Osteoblast (primary cell): ENCODE measurements at places on chromosomes 3 and 15. TPM values are rescaled to one million over a fixed set of nuclear protein-coding genes. Genes with fewer than 3 reads are reported as not detected.

DNA sequence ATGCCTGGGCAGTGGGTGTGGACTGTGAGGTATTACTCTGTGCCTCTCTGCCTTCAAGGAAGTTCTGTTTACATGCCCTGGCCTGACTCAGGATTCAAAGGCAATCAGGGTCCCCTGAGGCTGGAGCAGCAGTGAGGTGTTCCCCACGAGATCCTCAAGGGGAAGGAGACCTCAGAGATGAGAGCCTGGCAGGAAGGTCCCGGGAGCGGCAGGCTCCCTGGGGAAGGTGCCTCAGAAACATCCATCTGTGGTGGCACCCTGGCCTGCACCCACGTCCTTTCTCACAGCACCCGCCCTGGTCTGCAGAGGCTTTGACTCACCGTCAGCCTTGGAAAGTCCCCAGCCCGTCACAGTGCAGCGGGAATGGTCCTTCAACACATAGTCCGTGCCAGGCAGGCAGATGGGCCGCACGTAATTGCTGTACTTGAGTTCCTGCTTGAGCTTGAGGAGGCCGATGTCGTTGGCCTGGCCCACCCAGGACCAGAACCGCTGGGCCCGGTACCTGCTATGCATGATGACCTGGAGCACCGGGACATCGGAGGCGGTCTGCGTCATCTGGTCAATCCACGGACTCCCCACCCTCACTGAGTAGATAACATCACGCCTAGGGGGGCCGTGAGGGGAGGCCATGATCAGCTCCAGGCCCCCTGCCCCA, 3.6 kb downstream of the PRSS50 start:
- no peak overlapping the region for H3K27ac ChIP-seq
- H3K4me3 ChIP-seq: no peak overlapping the region
- no peaks in the 10 kb centered on the region for H3K27me3 ChIP-seq
- DNase-seq: peak; percentile 89

GRCh38 chr3:119295816-119296726, 1.9 kb downstream of the ARHGAP31 start:
- H3K4me3 ChIP-seq: peak overlapping the region; percentile 86
- peak overlapping the region; percentile 82 for H3K27ac ChIP-seq

DNA sequence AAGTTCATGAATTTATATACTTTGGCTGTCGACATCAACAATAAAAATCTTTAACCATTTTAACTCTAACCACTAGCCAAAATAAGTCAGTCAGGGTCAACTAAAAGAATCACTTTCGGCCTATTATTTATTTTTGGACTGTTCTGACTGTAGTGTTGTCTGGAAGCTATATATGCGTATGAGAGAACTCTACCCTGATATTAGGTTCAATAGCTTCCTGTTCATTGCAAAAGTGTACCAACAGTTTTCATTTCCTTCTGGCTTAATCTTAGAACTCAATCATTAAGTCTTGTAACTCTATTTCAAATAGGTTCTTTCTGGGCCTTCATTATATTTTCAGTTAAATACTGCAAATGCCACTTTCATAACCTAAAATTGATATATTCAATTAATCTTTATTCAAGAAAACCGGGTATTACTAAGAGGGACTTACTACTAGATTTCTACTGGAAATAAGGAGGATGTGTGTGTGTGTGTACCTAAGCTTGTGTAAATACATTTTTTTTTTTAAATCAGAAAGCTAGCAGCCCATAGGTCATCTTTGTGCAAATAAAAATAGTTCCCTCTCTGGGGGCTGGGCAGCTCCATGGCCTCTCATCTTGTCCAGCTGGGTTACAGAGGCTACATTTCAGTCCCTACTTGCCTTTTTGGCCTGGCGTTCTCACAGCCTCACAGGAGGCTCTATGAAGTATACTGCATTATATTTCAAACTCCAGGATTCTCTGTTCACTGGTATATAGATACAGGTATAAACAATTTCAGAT, 5.8 kb downstream of the SERPINI2 start:
- no peaks in the 10 kb centered on the region for H3K27me3 ChIP-seq
- no peak overlapping the region for H3K27ac ChIP-seq
- H3K4me3 ChIP-seq: no peak overlapping the region
- no peaks in the 10 kb centered on the region for H3K36me3 ChIP-seq
- H3K4me1 ChIP-seq: no peaks in the 10 kb centered on the region

DOCK3 gene
- 0.29 and 0.36 TPM in 2 replicates for total RNA-seq
